ENCODE measurements at places on chromosomes 2 and 18. TPM values are rescaled to one million over a fixed set of nuclear protein-coding genes. Genes with fewer than 3 reads are reported as not detected.

The TMEM247 gene
- not detected for total RNA-seq

The STARD6 gene
- not detected for total RNA-seq

The DES gene
- total RNA-seq: not detected

The SERPINB4 gene
- not detected for total RNA-seq

The LMAN1 gene
- total RNA-seq: 146 TPM

The INPP5D gene
- 155 TPM for total RNA-seq

The NPHP1 gene
- 0.28 TPM for total RNA-seq

DNA sequence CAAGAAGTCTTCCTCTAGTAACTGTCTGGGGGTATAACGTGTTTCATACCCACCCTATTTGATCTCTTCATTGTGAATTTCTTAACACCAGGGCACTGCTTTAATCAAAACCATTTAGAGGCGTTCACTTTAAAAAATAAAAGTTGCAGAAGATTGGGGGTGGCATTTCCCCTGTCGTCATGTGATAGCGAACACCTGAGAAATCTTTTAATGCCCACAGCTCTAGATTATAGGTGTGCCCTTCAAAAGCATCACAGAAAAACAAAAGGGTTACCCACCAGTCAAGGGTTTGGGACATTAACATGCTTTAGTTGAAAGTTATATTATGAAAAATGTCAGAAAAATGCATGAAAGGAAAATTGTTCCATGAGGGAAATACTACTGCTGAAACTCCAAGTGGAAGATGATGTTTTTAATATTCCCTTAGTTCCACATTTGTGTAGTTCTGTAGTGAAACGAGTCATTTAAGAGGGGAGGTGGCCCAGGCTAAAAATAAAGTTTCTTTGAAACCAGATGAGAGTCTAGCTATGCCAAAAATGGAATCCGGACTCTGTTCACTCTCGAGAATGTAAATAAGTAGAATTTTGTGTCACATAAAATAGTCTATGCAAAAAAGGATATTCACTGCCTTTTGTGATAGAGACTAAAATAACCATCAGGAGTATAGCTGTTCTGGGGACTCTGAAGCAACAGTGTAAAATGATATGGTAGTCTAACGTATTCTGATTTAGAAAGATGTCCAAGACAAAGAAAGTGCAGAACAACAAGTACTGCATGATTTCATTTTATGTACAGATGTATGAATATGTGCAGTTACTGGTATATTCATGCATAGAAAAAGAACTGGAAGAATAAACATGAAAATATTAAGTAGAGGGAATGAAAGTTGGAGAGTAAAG lies 95.3 kb downstream of the TMEM247 start:
- no peak for DNase-seq
- no peaks in the 10 kb centered on the region for H3K27me3 ChIP-seq
- peak overlapping the region; percentile 12 for H3K27ac ChIP-seq
- peaks cover 7% of the 10 kb centered on the region for H3K36me3 ChIP-seq

GRCh38 chr2:198645816-198646215 lies 811.9 kb downstream of the SATB2 start:
- no peaks in the 10 kb centered on the region for H3K36me3 ChIP-seq
- DNase-seq: no peak
- no peaks in the 10 kb centered on the region for H3K27me3 ChIP-seq
- no peak overlapping the region for H3K4me3 ChIP-seq

DNA sequence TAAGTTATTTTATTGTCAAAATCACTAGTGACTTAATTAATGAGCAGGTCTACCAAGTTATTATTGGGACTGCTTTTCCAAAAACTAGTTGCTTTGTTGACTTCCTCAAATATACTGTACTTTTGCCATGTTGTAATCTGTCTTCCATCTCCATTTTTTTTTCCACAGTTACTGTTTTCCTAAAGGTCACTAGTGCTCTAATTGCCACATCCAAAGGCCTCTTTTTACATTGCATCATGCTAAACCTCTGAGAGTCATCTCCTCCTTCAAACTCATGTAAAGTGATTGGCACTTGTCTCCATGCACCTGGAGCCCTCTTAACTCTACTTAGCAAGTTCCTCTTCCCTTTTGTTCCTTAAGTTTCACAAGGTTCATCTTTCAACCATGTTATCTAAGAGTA lies 11.8 kb downstream of the PMAIP1 start:
- H3K27me3 ChIP-seq: peaks cover 4% of the 10 kb centered on the region
- peaks cover 21% of the 10 kb centered on the region for H3K4me1 ChIP-seq

- H3K36me3 ChIP-seq: no peaks in the 10 kb centered on the region
- no peaks in the 10 kb centered on the region for H3K4me1 ChIP-seq
- DNase-seq: no peak
- H3K27ac ChIP-seq: no peak overlapping the region
- H3K4me3 ChIP-seq: no peak overlapping the region
Measured at GRCh38 chr2:173806761-173807160, 158.4 kb downstream of the SP3 start.

DNA sequence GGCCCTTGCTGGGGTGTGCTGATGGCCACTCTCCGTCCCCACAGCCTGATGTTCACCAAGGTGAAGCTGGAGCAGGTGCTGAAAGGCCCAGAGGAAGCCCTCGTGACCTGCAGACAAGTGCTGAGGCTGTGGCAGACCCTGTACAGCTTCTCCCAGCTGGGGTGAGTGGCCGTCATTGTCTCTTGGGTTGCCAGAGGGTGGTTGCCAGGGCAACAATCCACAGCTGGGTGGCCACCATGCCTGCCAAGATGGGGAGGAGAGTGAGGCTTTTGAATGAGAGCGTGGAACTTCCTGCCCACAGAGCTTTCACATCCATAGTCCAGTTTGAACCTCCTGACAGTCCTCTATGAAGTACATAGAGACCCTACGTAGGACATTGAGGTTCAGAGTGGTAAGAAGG lies 108.8 kb downstream of the STPG4 start:
- no peaks in the 10 kb centered on the region for H3K4me1 ChIP-seq
- H3K27me3 ChIP-seq: no peaks in the 10 kb centered on the region
- no peak overlapping the region for H3K27ac ChIP-seq
- no peak for DNase-seq
- no peaks in the 10 kb centered on the region for H3K36me3 ChIP-seq
- no peak overlapping the region for H3K4me3 ChIP-seq

GRCh38 chr2:3670941-3671340 lies 12.9 kb downstream of the ALLC start:
- no peak overlapping the region for H3K4me3 ChIP-seq
- no peak for DNase-seq
- no peaks in the 10 kb centered on the region for H3K4me1 ChIP-seq
- peaks cover 4% of the 10 kb centered on the region for H3K27me3 ChIP-seq
- no peaks in the 10 kb centered on the region for H3K36me3 ChIP-seq

GRCh38 chr2:172336681-172337080 lies 90.7 kb upstream of the ITGA6 start:
- no peak for DNase-seq
- peaks cover 11% of the 10 kb centered on the region for H3K4me1 ChIP-seq
- no peaks in the 10 kb centered on the region for H3K36me3 ChIP-seq
- peak overlapping the region; percentile 10 for H3K27ac ChIP-seq
- H3K4me3 ChIP-seq: no peak overlapping the region

- H3K4me3 ChIP-seq: no peak overlapping the region
- no peak overlapping the region for H3K27ac ChIP-seq
- H3K36me3 ChIP-seq: no peaks in the 10 kb centered on the region
- DNase-seq: no peak
- no peaks in the 10 kb centered on the region for H3K4me1 ChIP-seq
- no peaks in the 10 kb centered on the region for H3K27me3 ChIP-seq
Measured at GRCh38 chr2:20484034-20484617, 37.3 kb downstream of the RHOB start.

- no peak overlapping the region for H3K4me3 ChIP-seq
- no peak for DNase-seq
- no peak overlapping the region for H3K27ac ChIP-seq
- peaks cover 6% of the 10 kb centered on the region for H3K27me3 ChIP-seq
Measured at GRCh38 chr2:205726506-205726905, 44.2 kb downstream of the NRP2 start.

DNA sequence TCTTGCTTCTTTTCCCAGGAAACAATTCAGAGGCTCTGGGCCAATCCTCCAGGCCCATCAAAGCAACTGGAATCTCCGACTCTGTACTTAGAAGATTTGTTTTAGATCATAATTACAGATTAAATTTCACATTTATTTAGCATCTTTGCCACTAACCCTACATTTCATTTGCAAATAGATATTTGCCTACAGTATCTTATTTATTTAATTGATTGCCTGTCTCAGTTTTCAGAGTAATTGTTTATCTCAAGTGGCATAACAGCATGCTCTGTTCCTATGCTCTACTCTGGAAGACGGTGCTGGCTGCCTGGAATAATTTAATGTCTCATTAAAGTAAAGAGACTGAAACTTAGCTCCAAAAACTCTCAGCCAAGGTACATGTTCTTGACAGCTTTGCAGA lies 213.4 kb downstream of the HNMT start:
- H3K4me1 ChIP-seq: no peaks in the 10 kb centered on the region
- peaks cover 6% of the 10 kb centered on the region for H3K36me3 ChIP-seq
- H3K27me3 ChIP-seq: no peaks in the 10 kb centered on the region
- H3K27ac ChIP-seq: no peak overlapping the region

DNA sequence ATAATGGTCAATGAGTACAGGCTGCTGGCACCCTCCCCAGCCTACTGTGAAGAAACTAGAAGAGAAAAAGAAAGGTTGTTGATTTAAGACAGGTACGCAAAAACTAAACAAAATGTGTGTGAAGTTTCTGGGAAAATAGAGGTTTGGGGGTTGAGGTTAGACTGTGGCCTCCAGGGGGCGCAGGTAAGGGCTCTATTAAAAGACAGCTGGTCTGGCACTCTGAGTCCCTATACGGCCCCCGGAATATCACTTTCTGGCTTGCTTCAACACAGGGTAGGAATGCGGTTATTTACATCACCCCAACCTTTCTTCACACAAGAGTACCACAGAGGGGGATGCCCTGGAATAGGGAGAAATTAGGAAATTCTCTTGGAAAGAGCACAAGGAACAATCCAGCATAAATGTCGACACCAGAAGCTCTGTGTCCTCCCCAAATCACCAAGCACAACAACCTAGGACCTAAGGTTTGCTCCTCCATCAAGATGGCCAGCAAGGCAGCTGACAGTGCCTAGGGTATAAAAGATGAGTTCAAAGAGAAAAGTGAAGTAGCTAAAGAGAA lies 480.8 kb upstream of the KLHL29 start:
- no peaks in the 10 kb centered on the region for H3K27me3 ChIP-seq
- H3K27ac ChIP-seq: no peak overlapping the region
- no peaks in the 10 kb centered on the region for H3K4me1 ChIP-seq

DNA sequence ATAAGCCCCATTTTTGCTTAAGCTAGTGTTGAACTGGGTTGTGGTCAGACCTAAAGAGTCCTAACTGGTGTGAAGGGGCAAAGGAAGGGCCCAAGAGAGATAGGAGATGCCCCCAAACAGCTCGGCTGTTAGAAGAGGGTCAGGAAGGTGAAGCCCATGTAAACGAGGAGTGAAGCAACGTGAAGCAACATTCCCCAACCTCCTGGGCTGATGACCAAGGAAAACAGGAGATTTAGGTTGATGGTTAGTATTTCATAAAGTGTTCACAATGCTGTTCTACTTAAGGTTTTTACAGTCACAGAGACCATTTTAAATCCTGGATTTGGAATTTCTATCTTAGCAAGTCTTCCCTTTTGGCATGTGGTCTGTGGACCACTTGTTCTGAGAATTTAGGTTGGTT lies 144.0 kb upstream of the SERPINE2 start:
- no peak overlapping the region for H3K27ac ChIP-seq
- no peak for DNase-seq
- H3K4me3 ChIP-seq: no peak overlapping the region
- H3K4me1 ChIP-seq: no peaks in the 10 kb centered on the region

DNA sequence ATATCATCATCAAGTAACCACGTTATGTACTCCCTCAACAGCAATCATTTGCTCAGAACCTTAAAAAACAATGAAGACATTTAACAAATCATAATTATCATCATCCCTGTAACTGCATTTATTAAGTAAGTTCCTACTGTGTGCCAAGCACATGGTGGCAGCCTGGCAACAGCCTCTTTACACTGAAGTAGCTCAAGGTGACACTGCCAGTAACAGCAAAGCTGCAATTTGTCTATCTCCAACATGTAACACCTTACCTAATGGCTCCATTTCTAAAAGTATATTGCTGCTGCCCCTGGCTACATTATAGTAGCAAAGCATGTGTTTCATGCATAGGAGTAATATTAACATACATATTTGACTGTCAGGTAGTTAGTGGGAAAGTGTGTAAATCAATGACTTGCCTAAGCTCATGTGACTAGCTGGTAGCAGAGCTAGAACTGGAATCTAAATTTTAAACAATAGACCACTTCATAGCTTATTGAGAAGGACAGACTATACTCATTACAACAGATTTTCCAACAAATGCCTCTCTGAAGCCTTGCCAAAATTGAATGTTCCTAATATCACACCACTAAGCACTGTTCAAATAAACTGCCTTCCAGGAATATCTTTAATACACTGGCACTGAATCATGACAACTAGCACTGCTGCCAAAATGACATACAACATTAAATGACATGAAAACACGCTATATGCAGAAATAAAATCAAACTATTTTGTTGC lies 86.7 kb downstream of the L3MBTL4 start:
- no peak overlapping the region for H3K4me3 ChIP-seq
- no peaks in the 10 kb centered on the region for H3K4me1 ChIP-seq
- no peak overlapping the region for H3K27ac ChIP-seq
